Activated T-helper 1 cell treated with anti-CD3 and anti-CD28 coated beads, Interleukin-12 subunit alpha, Interleukin-12 subunit beta, Interleukin-2, Interleukin-4 antibody, amounts not matched to agents 30 ng/mL and 10 ng/mL and 1 ng/mL, durations not matched to agents 14 hours and 24 hours and 36 hours (primary cell): ENCODE measurements at places on chromosomes 12 and 14.

- peak; percentile 19 for DNase-seq
Observed at GRCh38 chr14:71554959-71555612, 377.1 kb upstream of the RGS6 start.

DNA sequence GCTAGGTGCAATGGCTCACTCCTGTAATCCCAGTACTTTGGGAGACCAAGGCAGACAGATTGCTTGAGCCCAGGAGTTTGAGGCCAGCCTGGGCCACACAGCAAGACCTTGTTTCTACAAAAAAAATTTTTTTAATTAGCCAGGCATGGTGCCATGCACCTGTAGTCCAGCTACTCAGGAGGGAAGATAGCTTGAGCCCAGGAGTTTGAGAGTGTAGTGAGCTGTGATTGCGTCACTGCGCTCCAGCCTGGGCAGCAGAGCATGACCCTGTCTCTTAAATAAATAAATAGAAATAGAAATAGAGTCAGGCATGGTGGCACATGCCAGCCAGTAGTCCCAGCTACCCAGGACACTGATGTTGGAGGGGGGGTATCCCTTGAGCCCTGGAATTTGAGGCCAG lies 36.7 kb upstream of the CLIP1 start:
- DNase-seq = no peak

- no peak for DNase-seq
Observed at GRCh38 chr12:125776212-125776611, 711.0 kb downstream of the AACS start.

- DNase-seq = no peak
Observed at GRCh38 chr14:22533057-22533704, 55.8 kb downstream of the DAD1 start.

DNA sequence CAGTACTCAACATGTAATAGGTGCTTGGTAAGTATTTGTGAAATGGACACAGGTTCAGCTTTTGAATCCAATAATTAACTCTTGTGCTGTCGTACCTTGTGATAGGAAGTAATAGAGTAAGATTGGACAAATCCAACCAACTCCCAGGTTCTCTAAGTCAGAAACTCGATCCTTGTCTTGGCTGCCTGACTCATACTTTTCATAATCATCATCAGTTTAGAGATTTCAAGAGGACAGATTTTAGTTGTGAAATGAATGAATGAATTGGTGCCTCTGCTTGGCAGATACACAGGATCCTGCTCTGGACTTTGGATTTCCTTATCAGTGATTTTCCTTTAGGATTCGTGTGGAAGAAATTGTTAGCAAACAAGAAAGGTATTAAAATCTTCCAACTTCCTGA lies 1145.2 kb downstream of the AACS start:
- DNase-seq = no peak

DNA sequence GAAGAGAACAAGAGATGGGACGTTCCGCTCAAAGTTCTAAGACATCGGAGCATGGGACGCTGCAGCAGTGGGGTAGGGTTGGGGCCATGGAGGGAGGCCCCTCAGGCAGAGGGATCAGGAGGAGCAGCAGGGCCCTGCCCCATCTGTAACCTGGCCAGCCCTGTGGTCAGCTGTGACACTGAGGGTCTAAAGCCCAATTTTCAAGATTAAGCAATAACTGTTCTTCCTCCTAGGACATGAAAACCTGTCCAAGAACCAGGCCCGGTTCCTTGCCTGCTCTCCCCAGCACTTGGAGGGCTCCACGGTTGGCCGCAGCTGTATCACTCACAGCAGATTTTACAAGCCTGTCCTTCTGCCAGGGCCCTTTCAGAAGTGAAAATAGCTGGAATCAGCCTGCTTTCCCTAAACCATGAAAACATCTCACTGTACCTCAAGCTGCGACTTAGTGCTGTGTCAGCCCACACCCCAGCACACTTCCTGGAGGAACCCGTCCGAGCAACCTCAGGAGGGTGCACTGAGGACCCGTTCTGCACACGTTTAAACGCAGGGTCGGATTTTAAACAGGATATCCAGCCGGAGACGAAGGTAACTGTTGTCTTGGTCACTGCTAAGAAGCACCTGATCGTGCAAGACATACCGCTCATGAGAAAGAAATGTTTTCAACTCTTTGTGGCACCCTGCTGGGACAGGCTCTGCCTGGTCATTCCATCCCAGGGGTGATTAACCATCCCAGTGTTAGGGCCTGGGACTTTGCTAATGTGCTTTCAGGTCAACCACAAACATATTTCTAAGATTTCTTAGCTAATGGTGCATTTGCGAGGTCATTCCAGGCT lies 201.9 kb upstream of the DIO3 start:
- no peak for DNase-seq

- DNase-seq = no peak
Observed at GRCh38 chr14:73227812-73228781, 9.2 kb upstream of the PAPLN start.

GRCh38 chr12:111759271-111759670 lies 7.5 kb upstream of the ALDH2 start:
- DNase-seq = no peak

DNA sequence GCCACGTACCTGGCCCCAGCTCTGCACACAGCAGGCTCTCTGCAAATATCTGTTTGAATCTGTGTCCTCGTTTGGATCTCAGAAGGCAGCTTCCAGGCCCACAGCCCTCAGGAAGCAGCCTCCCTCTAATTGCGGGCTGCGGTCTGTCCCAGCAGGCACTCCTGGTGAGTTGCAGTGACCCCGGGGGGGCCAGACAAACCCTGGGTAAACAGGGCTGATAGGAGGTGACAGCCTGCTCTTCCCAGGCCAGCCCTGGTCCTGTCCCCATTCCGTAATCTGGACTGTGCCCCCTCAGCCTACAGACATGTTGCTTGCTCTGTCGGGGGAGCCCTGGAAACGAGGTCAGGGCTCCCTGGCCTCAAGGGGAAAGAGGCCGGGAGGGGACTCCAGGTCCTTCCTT lies 2.0 kb downstream of the FOXN4 start:
- DNase-seq = no peak

- no peak for DNase-seq
Observed at GRCh38 chr12:5830111-5830510, 114.9 kb downstream of the ANO2 start.

DNA sequence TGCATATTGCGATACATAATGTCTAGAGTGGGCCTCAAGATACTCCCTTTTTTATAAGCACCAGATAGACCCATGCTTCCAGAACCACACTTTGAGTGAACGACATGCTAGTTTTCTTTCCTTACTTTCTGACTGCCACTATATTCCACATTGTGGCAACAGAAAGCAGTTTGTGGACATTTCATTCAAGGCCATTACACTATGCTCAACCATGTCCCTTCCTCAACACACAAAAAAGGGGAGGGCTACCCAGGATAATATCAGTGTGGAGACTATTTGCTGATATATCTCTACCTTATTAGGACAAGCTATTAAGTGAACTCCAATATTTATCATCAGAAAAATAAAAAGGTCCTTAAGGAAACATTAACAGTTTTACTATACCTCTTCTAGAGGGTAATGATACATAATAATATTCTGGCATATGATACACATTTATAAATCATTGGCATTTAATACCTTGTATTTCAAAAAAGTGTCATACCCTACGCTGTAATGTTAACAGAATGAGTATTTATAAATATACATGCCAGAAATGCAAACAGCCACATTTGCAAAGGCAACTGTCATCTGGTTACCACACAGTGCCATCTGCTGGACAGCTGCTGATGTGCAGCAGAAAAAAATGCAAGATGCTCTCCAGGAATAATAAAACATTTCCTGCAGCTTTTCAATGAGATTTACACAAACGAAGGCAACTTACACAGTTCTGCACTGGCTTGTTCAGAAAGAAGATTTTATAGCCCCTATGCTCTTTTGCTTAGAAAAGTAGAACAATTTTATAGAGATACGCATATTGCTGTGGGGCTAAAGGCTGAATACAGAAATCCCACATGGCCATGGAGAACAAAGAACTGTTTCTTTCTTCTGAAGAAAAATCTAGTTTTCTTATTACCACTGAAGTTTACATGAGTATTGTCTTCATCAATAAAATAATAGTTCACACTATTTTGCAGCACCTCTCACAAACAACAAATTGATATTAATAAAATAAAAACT lies 182.2 kb upstream of the GRIP1 start:
- peak; percentile 26 for DNase-seq

DNA sequence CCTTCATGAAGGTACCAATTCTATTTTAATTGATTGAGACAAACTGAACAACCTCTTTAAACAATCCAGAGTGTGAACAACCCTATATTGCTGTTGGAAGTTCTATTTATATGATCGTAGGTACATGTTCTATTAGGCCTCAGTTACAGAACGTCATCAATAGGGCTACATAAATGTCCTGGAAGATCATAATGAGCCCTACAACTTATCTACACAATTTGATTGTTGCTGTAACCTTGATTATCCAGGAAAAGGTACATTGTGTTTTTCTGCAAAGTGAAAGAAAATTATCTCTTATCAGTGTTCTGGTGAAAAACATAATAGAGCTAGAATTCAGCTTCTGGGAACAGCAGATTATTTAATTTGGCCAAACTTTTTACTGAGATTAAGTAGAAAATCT lies 612.9 kb downstream of the GALC start:
- DNase-seq = no peak

DNA sequence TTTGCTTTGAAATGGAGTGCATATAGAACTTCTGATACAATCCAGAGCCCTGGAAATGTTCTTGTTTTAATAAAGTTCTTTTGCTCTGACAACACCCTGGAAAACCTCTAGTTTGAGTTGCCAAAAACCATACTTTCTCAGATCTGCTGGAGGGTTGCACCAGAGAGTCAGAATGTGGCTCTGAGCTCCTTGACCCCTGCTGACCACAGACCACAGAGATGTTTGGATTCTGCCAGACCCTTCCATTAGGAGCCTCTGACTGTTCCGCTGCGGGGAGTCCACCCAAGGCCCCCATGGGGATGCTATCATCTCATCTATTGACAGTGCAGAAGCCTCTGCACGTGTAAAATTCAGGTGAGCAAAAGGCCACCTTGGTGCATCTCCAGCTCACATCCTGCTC lies 332.6 kb downstream of the GLT1D1 start:
- DNase-seq = no peak

DNA sequence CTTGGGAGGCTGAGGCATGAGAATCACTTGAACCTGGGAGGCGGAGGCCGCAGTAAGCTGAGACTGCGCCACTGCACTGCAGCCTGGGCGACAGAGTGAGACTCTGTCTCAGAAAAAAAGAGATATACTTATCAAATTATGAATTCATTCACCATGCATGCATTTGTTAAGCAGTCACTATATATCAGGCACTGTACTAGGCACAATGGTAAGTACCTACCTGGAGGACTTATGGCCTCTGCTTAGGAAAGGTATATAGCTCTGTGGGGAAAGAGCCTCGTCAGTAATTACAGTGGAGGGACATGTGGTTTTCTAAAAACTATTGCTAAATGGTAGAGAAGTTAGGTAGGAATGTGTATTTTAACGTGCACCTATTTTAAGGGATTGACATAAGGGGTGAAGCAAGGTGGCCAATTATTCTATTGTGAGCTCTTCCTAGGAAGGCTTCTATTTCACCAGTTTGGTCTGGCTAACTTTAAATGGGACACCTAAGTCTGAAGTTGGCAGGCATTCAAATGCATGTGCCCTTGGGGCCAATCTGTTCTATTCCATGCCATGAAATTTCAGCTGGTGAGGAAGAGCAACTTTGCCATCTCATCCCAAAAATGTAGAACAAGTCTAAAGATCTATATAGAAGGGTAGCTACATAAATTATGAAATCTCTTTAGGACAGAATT lies 15.0 kb downstream of the TCP11L2 start:
- DNase-seq = no peak

GRCh38 chr14:68306934-68307789 lies 485.7 kb downstream of the ZFP36L1 start:
- no peak for DNase-seq

GRCh38 chr12:52713960-52714886 lies 10.9 kb upstream of the KRT77 start:
- DNase-seq = no peak

DNA sequence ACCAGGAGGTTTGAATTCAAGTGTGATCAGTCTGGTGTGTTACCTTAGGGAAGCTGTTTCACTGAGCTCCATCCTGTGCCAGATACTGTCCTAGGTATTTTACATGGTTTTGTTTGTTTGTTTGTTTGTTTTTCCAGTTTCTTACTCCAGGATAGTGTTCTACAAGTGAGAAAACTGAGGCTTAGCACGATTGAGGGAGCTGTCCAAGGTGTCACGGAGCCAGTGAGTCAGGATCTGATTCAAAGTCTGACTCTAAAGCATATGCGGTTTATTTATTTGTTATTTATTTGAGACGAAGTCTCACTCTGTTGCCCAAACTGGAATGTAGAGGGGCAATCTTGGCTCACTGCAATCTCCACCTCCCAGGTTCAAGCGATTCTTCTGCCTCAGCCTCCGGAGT lies 79.7 kb upstream of the GNG2 start:
- DNase-seq = no peak

DNA sequence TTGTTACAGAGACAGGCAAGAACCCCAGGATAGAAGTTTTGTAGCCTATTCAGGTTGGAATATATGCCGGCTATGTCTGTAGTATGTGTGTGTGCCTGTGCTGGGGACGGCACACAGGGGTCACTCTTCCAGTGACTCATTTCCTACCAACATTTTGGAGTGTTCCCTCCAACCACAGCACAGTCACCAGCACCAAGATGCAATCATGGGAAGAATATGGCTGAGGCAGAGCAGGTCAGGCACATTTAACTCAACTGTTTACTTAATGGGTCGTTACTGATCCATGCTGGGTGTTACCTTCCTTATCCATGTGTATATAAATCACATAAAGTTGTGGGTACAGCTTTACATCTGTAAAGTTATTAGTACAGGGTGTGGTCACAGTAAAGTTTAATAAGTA lies 178.3 kb downstream of the PRKD1 start:
- DNase-seq = no peak

- no peak for DNase-seq
Observed at GRCh38 chr12:78455991-78456390, 408.6 kb upstream of the SYT1 start.

- DNase-seq = no peak
Observed at GRCh38 chr12:49809381-49809905, 18.8 kb downstream of the NCKAP5L start.

GRCh38 chr14:104563742-104564615 lies 15.6 kb upstream of the C14orf180 start:
- peak; percentile 42 for DNase-seq

DNA sequence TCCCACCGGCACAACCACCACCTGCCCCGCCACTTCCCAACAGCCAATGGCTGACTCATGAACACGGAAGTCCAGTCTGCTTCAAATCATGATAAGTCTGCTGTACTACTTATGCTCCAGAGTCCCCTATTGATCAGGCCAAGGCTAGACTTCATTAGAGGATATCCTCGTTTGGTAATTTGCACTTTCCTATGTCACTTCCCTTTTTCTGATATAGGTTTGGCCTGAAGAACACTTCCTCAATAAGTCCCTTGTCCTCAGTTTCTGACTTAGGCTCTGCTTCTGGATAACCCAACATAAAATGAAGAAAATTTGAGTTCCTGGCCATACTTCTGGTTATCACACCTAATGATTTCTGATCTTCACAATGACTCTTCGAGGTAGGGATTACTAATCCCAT lies 45.3 kb downstream of the IFNG-AS1 start:
- no peak for DNase-seq

GRCh38 chr12:70719672-70720420 lies 82.6 kb upstream of the PTPRB start:
- no peak for DNase-seq

- DNase-seq = peak; percentile 11
Observed at GRCh38 chr12:12379831-12380730, 23.2 kb downstream of the BORCS5 start.
